ENCODE measurements at places on chromosomes 1 and 21.

- DNase-seq: no peak
Measured at GRCh38 chr1:147545133-147545532, 3.8 kb downstream of the BCL9 start.

DNA sequence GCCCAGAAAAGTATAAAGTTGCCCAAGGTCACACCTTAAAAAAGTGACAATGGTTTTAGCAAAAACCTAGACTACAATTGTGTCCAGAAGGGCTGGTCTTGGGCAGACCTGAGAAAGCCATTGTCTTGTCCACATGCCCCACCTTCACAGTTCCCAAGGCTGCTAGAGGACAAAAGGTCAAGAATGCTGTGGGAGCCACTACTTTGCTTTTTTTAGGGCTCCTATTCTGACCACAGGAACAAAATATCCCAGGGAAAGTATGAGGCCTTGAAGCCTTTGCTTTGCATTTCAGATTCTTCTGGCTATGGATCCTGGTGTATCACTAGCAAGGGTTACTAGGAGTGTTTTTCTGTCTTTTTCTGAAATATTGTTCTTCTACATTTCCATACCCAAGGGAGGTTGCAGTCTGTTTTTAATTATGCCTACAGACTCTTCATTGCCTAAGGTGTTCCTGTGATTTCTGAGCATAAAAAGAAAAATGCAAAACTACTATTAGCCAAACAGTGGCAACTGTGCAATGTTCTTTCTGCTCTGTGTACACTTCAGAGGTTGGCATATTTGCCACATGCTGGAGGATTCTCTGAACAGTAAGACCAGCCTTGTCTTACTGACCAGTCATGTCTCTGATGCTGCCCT lies 10.7 kb downstream of the C1orf162 start:
- peak; percentile 1 for DNase-seq

DNA sequence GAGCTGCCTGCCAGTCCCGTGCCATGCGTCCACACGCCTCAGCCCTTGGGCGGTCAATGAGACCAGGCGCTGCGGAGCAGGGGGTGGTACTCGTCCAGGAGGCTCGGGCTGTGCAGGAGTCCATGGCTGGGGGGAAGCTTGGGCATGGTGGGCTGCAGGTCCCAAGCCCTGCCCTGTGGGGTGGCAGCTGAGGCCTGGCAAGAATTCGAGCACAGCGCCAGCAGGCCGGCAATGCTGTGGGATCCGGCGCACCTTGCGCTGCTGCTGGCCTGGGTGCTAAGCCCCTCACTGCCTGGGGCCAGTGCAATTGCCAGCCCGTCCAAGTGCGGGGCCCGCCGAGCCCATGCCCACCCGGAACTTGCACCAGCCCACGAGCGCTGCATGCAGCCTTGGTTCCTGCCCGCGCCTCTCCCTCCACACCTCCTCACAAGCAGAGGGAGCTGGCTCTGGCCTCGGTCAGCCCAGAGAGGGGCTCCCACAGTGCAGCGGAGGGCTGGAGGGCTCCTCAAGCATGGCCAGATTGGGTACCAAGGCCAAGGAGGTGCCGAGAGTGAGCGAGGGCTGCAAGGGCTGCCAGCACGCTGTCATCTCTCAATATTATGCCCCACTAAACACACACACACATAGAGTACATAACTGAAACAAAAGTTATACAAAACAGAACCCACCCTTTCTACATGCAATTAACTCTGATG lies 307.7 kb downstream of the LMO4 start:
- DNase-seq: no peak

GRCh38 chr1:202951437-202951836 lies 6.7 kb downstream of the ADIPOR1 start:
- no peak for DNase-seq

Data from GM04504 (cell line).